ENCODE measurements at places on chromosomes 13 and 19. TPM values are rescaled to one million over a fixed set of nuclear protein-coding genes. Genes with fewer than 3 reads are reported as not detected.

SYNGR4 gene
- not detected for total RNA-seq

ZNF729 gene
- total RNA-seq = not detected

GRCh38 chr13:60970736-60971135, 444.9 kb downstream of the PCDH20 start:
- no peak for DNase-seq

DNA sequence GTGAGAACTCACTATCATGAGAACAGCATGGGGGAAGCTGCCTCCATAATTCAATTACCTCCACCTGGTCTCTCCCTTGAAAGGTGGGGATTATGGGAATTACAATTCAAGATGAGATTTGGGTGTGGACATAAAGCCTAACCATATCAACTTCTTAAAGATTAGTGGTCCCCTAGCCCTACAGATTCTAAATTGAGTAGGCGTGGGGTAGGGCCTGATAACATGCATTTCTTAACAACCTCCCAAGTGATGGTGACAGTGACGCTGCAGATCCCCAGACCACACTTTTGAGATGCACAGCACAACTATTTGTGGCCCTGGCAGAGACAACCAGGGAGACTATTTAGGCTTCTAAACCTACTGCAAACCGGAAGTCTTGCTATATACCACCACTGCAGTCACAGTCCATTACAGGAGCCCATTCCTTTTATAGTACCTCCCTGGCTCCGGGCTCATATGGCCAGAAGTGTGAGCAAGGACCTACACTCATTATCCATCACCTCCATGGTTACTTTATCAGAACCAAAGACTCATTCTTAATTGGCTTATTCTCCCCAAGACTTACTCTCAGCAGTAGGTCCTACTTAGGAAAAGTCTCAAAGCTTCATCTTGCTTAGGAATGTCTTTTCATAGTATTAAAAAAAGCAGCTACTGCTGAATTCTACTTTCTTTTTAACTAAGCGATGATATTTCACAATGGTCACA, 2.1 kb upstream of the DPY19L3 start:
- no peak for DNase-seq
